ENCODE measurements at places on chromosomes 1 and 21.

DNA sequence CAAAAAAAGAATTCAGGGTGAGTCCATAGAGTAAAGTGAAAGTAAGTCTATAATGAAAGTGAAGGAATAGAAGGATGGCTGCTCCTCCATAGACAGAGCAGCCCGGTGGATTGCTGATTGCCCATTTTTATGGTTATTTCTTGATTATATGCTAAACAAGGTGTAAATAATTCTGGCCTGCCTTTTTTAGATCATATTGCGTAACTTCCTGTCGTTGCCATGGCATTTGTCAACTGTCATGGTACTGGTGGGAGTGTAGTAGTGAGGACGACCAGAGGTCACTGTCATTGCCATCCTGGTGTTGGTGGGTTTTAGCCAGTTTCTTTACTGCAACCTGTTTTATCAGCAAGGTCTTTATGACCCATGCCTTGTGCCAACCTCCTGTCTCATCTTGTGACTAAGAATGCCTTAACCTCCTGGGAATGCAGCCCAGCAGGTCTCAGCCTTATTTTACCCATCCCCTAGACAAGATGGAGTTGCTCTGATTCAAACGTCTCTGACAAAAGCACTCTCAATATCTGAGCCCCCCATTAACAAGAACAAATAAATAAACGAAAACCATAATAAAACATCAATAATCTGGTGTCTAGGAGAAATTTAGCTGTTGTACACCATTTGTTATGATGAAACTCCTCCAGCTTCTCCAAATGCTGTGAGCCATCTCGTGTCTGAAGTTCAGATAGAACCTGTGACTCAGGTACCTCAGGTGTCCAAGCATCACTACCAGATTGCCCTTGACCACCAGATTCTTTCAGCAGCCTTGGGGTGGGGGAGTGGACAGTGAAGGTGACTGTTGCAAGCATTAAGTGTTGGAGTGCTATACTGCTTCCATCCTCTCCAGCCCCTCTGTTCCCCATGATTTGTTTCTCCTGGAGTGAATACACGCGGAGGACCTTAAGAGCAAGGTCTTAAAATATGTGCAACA lies 36.0 kb downstream of the EBNA1BP2 start:
- no peak for DNase-seq

DNA sequence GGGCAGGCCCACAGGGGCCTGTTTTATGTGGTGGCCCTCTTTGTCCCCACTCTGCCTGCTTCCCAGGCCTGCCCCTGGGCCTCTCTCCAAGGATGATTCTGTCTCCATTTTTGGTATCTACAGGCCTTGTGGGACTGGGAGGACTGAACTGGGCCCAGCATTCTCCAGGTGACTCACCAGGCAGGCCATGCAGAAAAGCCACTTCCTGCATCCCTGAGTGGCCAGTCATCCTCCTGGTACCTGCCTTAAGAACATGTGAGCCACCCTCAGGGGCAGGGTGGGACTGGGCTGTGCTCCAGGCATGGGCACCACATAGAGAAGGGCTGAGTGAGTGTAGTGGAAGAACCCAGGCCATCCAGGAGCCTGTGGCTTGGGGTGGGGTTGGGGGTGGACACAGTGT lies 20.0 kb upstream of the BCAR3 start:
- peak; percentile 94 for DNase-seq

- no peak for DNase-seq
Measured at GRCh38 chr1:30036666-30037065, 686.7 kb downstream of the MATN1 start.

- DNase-seq = peak; percentile 87
Measured at GRCh38 chr1:169113613-169114119, 7.2 kb downstream of the ATP1B1 start.

DNA sequence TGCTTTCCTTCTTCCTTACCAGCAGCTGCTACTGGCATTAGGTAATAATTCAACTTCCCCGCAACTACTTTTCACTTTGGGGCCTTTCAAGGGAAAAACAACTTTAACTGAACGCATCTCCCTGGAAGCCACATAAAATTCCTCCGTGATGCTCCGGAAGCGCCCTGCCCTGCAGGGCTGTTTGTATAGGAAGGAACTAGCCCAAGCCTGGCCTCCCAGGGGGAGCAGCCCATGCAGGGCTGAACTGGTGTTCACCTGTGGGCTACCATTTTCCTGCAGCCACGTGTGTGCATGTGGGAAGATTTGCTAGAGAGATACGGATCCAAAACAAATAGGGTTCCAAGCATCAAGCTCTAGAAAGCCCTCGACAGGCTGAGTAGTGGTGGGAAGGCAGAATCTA lies 14.4 kb downstream of the CLDN14 start:
- DNase-seq = no peak
